ENCODE measurements at places on chromosomes 13 and 19.

DNA sequence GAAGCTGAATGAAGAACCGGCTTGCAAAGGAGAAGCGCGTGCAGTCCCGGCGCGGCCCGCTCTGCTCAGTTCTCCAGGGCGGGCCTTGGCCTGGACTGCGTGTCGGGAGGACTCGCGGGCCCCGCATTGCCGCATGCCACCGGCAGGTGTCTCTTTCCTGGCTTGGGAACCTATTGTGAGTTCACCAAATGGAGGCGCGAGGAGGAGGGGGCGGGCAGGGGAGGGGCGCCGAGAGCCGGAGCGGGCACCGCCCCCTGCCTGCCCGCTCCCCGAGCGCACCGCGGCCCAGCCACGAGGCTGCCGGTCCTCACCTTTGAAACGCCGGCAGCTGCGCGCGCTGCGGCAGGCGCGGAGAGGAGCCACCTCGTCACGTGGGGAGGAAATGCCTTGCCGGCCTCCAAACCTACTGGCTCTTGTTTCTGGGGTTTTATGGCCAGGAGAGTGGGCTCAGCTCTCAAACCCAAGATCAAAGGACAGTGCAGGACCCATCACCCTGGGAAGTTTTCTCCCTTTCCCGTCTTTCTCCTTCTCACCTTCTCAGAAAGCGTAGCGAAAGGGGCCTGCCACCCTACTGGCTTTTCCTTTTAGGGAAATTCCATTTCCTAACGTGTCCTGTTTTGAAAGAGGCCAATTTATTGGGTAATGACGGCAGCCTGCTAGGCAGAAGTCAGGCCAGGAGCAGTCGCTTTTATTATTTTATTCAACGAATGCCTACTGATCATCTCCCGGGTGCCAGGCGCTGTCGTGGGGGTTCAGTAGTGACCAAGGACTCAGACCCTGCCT lies 13.8 kb upstream of the UBE2L5 start:
- peak; percentile 83 for DNase-seq

GRCh38 chr13:75071395-75071794 lies 410.6 kb downstream of the TBC1D4 start:
- DNase-seq = no peak

- peak; percentile 51 for DNase-seq
These were observed 454 bp downstream of the BLVRB start for GRCh38 chr19:40465025-40465556.

DNA sequence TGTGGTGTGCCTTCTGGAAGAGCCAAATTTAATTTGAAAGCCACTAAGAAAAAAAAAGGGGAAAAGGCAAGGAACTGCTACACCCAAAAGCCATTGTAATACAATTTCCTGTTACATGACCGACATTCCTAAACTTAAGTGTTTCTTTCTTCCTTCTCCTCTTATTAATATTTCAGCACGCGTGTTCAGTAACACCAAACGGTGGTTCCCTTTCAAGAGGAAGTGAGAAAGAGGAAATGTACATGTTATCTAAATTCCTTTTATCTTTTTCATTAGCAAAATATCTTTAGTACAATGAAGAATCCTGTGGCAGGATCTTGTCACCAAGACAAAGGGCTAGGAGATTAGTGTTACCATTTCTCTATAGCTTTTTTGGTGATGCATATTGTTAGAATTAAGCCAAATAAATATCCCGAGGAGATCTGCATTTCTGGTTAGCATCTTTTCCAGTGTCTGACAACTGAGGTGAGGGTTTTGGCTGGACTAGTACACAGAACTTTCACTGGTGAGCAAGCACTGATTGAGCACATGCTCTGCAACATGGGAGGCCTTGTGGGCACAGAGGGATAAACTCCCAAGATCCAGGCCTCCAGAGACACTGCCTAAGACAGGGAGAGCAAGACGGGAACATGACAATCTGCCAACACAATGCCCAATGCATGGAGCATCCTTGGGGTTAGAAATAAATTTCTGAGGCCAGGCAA lies 22.1 kb downstream of the LATS2 start:
- DNase-seq = no peak

DNA sequence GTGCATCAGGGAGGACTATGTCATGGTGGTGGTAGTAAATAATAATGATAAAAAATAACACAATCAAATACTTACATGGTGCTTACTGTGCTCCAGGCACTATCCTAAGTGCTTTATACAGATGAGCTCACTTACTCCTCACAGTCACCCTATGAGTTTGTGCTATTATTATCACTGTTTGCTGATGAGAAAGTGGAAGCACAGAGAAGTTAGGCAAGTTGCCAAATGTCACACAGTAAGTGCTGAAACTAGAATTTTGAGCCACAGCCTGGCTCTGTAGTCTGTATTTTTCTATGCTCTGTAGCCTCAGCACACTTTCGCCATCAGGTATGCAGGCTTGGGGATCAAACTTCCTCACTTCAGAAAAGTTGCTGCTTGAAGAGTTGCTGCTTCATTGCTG lies 46.6 kb downstream of the HTR2A start:
- no peak for DNase-seq

- no peak for DNase-seq
These were observed 64.6 kb downstream of the ATP11A start for GRCh38 chr13:112754281-112755025.

- DNase-seq = no peak
These were observed 636 bp upstream of the FOXO1 start for GRCh38 chr13:40666933-40667621.

DNA sequence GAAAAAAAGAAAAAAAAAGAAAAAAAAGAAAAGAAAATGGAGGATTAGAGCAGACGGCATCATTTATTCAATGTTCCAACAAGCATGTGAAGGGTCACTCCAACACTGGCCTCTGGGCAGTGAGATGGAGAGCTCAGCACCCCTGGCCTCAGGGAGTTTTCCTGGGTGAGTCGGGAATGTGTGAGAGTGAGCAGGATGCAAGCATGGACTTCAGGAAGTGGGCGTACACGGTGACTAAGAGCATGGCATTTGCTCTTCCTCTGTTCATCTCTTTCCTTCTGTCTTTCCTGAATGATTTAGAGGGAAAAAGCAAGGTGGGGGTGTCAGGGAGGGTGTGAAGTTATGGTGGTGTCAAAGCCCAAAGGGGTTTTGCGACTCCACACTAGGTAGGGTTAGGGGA lies 682 bp upstream of the CABP5 start:
- DNase-seq = no peak

DNA sequence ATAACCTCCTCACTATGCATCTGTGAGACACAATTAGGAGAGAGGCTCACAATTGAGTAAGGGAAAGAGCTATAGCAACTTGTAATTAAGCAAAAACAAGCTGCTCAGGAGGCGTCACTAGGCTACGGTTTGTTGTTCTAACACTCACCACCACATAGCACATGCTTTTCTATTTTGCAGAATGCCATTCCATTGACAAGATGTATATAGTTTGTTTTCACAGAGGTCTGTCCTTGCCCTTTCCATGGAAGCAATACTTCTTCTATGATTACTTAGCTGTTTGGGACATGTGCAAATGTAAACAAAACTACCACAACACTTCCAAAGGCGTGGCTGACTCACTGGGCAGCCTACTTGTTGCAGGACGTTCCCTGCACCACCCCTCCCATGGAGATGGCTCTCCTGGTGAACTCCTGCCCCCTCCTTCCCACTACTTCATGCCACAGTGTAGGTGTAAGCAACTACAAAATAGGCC lies 33.9 kb upstream of the FAM216B start:
- no peak for DNase-seq

DNA sequence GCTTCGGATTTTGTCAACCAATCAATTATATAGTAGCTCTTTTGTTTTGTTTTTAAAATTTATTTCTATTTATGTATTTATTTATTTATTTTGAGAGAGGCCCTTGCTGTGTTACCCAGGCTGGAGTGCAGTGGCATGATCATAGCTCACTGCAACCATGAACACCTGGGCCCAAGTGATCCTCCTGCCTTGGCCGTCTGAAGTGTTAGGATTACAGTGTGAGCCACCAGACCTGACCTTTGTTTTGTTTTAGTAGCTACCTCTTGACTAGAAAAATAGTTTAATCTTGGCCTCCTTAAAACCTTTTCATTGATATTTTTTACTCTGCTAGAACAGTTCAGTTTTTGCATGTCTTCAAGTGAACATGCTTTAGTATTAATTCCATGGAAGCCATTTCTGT lies 15.1 kb downstream of the GARRE1 start:
- no peak for DNase-seq

DNA sequence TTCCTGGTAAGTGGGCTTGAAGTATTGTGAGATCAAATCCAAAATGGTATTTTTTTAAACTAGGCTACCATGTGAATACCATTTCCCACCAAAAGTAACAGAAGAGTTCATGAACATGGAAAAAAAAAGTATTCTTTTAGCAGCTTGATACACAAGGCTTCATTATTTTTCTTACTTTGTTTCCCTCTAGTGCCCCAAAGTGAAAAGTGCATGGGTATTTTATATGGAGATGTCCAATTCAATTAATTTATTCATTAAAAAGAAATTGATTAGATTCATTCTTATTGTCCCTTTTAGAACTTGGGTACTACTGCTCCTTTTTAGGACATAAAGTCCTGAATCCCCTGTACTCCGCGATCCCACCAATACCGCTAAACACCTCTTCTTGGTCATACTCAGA lies 28.6 kb upstream of the SCEL start:
- DNase-seq = no peak

DNA sequence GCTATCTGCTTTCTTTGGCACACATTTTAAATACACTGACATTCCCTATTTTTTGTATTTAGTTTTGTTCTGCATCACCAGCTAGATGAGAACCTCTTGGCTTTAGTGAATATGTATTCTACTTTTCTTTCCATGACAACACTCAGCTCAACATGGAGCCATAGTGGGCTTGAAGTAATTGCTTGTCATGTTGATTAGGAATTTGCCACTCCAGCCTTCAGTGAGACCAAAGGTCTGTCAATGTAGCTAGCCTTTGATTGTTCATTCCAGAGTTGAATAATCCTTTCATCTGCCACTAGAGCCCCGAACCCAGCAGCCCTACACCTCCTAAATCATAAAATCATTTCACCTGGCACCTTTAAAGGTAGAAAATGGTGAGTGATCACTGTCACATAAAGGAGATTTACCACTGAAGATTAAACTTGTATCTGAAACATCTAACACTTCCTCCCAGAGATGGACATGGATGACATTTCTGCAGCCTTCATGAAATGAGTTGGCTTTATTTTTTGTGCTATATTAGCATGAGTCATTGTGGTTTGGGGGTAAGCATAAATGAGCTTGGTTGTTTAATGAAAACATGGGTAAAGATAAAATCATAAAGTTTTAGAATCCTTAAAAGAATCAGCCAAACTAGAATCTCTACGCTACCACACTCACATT lies 29.2 kb upstream of the GARRE1 start:
- DNase-seq = no peak

- DNase-seq = no peak
These were observed 7.5 kb upstream of the ARRDC2 start for GRCh38 chr19:18000480-18000914.

DNA sequence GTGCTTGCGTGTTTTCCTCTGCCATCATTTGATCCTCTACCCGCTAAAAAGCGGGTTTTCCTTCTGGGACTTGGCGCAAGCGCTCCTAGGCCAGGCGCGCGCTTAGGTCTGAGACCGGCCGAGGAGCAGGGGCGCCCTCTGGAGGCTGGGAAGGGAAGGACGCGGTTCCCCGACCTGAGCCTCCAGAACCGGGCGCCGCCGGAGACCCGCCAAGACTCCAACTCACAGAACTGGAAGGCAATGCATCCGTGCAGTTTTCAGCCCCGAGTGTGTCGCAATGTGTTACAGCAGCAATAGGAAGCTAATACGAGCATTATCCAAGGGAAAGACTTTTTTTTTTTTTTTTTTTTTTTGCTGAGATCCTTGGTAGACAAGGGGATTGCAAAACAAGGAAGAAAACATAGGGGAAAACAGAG lies 190.9 kb downstream of the COL4A1 start:
- DNase-seq = peak; percentile 18

DNA sequence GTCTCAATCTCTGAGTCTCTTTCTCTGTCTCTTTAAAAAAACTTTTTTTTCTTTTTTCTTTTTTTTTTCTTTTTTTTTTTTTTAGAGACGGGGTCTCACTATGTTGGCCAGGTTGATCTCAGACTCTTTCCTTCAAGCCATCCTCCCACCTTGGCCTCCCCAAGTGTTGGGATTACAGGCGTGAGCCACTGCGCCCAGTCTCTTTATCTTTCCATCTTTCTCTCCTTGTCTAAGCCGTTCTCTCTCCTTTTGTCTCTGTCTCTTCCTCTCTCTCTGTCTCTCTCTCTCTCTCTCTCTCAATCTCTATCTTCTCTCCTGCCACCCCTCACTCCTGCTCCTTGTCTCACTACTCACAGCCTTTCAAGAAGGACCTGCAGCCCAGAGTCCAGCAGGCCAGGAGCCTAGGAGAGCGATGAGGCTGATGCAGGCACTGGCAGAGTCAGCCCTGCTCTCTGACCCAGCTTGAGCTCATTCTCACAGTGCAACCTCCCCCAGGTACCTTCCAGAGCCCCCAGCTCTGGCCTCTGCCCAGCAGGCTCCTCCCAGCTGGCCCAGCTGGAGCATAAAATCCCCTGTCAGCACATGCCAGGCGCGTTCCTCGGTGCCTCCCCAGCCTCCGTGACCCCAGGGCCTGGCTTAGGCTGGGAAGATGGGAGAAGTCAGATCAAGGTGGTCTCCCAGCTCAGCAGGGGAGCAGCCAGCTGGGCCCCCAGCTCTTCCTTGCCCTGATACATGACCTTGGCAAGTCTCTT lies at the start of gene NPHS1:
Gene NPHS1 (minus strand): TSS at position 476 of the 752 bp plus-strand sequence. CDS start 667 bp downstream, outside the sequence.
- no peak for DNase-seq

DNA sequence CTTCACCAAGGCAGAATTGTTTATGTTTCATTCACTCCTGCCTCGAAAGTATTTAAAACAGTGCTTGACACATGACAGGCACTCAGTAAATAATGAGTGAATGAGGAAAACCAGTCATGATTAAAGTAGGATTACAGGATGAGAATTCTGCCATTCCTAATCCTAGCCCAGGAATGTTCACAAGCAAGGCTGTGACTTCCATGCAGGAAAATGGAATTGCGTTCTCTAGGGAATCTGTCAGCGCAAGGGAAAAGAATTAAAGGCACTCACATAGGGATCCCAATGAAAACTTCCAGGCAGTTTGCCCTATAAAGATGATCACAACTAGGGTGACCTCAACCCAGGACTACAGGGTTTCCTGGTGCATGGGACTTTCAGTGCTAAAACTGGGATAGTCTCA lies 143.4 kb downstream of the CYSLTR2 start:
- no peak for DNase-seq

GRCh38 chr13:35706721-35707120 lies 230.2 kb upstream of the MAB21L1 start:
- DNase-seq = no peak

- DNase-seq = no peak
These were observed 628.7 kb downstream of the EFNB2 start for GRCh38 chr13:105906746-105907145.
